ENCODE measurements at places on chromosomes 6 and 20. TPM values are rescaled to one million over a fixed set of nuclear protein-coding genes. Genes with fewer than 3 reads are reported as not detected.

- no peaks in the 10 kb centered on the region for H3K27me3 ChIP-seq
- peak; percentile 75 for DNase-seq
- H3K4me3 ChIP-seq = no peak overlapping the region
- H3K27ac ChIP-seq = no peak overlapping the region
These were observed 81.1 kb upstream of the SNAP25 start for GRCh38 chr20:10137533-10137932.

GRCh38 chr6:43497129-43497396, 13.1 kb downstream of the LRRC73 start:
- H3K27ac ChIP-seq = peak overlapping the region; percentile 12
- H3K27me3 ChIP-seq = no peaks in the 10 kb centered on the region
- peaks cover 29% of the 10 kb centered on the region for H3K36me3 ChIP-seq
- H3K4me3 ChIP-seq = no peak overlapping the region

Gene NRSN2
- 63.3 TPM for polyA plus RNA-seq

GRCh38 chr20:1777476-1777820, 117.8 kb upstream of the SIRPA start:
- no peak for DNase-seq
- peak overlapping the region; percentile 94 for H3K4me3 ChIP-seq
- no peak overlapping the region for H3K27ac ChIP-seq
- no peaks in the 10 kb centered on the region for H3K27me3 ChIP-seq
- no peaks in the 10 kb centered on the region for H3K36me3 ChIP-seq

Gene CENPQ
- 9.1 TPM for polyA plus RNA-seq
